SK-N-MC (cell line): ENCODE measurements at places on chromosomes 7 and 10.

GRCh38 chr10:120475844-120476791, 19.1 kb downstream of the PLPP4 start:
- no peak for DNase-seq

DNA sequence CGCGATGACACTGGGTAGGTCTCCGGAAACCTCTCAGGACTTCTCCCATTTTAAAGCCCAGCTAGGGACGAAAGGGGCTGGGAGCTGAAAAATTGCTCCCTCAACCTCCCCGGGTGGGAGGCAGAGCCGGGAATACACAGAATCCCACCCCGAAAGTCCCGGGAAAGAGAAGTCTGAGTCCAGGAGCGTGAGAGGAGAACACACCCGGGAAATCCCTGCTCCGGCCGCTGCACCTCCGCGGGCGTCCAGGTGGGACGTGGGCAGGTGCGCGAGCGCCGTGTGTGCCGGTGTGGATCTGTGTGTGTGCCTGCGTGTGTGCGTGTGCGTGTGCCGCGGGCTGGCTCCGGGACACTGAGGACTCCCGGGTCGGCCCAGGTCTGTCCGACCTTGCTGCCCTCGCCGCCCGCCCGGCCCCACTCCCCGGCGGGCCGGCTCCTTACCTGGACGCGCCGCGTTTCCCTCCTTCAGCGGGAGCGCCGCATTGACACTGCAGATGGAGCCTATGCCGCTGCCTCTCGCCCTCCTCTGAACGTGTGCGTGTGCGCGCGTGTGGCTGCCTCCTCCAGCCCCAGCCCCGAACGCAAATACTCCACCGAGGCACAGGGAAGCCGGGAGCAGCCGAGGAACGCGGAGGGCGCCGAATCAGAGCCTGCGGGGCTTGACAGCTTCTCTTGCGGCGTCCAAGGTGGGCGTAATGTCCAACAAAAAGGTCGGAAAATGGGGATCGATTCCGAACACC, at the start of gene PLXNA4:
PLXNA4 (minus strand) TSS at position 489 of the 739 bp plus-strand sequence. CDS start 67,777 bp downstream, outside the sequence.
- no peak for DNase-seq

DNA sequence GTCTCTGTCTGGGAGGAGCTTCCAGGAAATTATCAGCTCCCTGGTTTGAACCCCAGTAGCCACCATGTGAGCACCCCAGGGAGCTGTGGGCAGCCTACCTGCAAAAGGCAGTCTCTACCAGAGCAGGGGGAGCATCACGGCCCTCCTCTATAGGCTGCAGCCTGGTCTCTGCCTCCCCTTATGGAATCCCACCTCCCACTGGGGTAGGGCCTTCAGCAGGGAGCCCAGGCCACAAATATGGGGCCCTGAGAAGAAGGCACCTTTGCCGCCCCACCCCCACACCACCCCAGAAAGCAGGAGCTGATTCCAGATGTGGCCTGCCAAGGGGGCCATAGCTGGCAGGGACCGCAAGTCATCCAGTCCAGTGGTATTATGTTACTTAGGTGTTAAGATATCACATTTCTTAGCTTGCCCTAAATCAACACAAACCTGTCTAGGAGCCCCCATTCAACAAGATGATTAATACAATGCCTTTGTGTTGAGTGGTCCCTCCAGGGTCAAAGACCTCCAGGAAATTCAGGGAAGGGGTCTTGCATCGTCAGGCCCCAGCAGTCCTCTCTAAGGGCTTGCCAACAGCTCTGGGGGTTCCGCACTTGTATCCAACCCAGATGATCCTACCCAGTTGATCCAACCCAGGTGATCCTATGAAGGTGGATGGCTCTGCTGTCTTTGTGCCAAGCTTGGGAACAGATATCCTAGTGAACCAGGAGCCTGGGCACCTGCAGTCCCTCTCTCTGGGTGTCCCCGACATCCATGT, 114.9 kb downstream of the OAT start:
- no peak for DNase-seq

GRCh38 chr10:47061776-47062175, 150.5 kb downstream of the PTPN20 start:
- DNase-seq: no peak

DNA sequence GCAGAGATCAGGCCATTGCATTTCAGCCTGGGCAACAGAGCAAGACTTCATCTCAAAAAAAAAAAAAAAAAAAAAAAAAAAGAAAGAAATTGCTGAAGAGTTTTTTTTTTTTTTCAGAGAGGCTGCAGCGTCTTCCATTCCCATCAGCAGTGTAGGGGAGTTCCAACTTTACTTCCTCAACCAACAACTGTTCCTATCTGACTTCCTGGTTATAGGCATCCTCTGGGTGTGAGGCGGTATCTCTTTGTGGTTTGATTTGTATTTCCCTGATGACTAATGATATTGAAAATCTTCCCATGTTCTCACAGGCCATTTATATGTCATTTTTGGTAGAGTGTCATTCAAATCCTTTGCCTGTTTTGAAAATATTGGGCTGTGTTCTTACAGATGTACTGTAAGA, 40.2 kb downstream of the PRTFDC1 start:
- no peak for DNase-seq

DNA sequence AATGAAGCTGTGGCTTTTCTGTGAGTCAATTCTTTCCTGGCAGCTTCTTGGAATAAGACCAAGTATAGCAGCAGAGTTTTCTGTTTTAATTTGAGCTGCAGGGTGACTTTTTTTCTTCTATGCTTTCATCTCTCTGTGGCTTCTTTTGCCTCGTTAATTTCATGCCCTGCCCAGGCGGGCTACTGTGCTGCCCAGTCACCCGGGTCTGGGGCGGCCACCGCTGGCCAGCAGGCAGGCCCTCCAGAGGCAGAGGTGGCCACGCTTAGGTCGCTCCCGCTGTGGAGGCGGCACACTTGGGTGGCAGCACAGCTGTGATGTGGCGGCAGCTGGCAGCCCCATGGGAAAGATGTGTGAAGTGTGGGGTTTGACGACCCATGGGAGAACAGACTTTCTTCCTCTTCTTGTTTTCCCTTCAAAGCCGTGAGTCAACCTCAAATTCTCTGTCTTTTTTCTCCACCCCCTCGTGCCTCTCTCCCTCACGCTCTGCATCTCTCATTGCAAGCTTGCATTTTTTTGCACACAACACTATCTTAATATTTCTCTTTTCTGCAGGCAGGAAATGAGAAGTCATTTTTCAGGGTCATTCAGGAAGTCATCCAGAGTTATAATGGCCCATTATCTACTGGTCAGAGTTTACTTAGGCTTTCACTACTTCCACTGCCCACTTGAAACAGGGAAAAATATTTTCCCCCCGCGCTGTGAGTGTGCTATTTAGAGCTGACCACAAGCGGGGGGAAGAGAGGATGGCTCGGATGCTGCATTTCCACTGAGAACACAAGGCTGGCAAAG, 67.8 kb downstream of the EGFR start:
- DNase-seq: no peak

- no peak for DNase-seq
Observed at GRCh38 chr10:43172645-43173044, 34.4 kb downstream of the CSGALNACT2 start.

- no peak for DNase-seq
Observed at GRCh38 chr7:128774921-128775320, 673 bp downstream of the OPN1SW start.

- DNase-seq: no peak
Observed at GRCh38 chr7:17275749-17276671, 22.4 kb upstream of the AHR start.

DNA sequence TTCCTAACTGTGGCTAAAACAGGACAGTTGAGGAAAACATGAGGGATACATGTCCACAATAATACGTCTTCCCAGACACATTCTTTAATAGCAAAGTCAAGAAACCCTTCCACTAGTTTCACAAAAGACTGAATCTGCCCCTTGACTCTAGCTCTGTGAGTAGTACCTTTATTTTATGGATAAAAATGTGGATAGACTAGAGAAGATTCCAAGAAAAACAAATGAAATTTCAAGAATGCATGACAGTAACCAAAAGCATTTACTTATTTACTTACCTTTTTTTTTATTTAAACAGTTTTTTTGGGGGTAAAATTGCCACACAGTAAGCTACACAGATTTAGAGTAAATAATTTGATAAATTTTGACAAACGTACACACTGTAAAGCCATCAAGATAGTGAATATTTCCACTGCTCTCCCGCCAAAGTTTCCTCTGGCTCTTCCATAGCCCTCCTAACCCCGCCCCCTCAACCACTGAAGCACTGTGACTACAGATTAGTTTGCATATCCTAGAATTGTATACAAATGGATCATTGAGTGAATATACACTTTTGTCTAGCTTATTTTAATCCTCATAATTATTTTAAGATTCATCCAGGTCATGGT, 420.4 kb upstream of the ZMIZ1 start:
- no peak for DNase-seq

- DNase-seq: peak; percentile 2
Observed at GRCh38 chr10:86647773-86648703, 6.3 kb upstream of the OPN4 start.

DNA sequence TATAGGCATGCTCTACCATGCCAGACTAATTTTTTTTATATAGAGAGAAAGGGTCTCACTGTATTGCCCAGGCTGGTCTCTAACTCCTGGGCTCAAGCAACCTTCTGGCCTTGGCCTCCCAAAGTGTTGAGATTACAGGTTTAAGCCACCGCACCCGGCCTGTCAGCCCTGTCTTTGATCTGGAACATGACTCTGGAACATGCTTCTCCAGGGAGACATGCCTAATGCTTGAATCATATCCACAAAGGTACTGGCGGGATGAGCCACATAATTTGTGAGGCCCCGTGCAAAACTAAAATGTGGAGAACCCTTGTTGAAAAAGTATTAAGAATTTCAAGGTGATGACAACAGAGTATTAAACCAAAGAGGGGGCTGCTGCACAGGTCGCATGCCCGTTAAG, 282.8 kb downstream of the ARHGAP12 start:
- DNase-seq: no peak

DNA sequence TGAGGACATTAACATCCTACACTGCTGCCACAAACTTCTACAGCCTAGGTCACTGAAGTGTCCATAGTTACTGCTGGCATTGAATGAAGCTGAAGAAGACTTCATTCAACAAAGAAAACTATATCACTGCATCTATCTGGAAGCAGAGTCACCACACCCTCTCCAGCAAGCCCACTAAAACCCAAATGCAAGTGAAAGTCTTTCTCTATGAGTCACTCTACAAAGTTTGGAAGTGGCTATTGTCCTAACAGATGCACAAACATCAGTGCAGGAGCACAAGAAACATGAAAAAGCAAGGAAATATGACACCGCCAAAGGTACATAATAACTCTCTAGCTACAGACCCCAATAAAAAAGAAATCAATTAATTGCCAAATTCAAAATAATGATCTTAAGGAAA, 43.5 kb upstream of the CAMK2B start:
- no peak for DNase-seq

DNA sequence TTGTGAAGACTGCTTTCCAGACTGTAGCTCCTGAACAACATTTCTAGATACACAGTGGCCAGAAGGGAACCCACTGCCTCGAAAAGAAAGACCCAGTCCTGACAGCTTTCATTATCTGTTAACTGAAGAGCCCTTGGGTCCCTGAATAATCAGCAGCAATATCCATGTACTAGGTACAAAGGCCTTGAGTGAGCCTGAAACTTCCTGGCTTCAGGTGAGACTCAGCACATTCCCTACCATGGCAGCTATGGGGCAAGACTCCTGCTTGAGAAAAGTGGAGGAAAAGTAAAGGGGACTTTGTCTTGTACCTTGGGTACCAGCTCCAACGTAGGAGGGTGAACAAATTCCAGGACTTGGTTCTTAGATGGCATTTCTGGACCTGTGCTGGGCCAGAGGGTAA, 92.8 kb downstream of the SIRT1 start:
- no peak for DNase-seq

- DNase-seq: peak; percentile 44
Observed at GRCh38 chr7:130277763-130278643, 11.3 kb downstream of the CPA2 start.

DNA sequence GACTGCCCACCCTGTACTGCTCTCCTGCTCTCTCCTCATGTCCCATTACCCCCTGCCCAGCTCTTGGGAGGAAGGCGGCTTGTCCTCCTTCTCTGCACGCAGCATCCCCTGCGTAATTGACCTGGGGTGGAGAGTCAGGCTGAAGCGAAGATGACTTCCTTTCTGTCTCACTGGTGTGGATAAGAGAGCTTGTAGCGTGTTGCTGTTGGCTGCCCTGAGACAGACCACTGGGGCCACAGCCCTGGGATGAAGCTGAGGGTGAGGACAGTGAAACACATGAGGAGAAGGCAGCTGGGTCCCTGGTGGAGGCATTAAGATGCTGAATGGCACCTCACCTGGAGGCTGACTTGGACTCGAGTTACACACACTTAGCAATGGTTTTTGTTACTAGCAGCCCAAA, 310.3 kb upstream of the ZNF32 start:
- no peak for DNase-seq

- DNase-seq: no peak
Observed at GRCh38 chr10:67659497-67659896, 36.5 kb downstream of the CTNNA3 start.

- DNase-seq: no peak
Observed at GRCh38 chr10:112262546-112262945, 20.7 kb upstream of the TECTB start.

DNA sequence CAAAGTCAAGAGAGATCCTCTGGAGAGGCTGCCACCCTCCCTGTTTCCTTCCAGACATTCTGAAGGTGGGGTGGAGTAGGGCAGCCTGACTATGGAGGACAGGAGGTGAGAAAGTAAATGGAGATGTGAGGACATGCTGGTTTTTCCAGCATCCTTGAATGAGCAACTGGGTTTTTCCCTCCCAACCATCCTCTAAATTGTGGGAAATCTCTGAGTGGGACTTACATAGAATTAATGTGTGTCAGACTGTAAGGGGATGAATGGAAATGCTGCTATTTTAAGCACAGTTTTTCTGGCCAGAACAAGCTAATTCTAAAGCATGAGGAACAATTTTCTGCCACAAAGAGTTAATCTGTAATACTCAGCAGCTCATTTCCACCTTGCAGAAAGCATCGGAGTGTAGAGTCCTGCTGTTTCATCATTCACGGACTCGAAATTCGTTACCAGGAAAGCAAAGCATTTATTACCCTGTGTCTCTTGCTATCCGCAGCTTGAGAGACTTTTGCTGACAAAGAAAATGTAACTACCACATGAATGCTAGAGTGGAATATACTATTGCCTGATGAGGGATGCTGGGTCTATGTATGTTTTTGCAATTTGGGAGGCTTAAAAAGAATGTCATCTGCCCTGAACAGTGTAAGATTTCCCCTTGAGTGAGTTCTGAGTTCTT, 213.0 kb downstream of the CELF2 start:
- DNase-seq: no peak

DNA sequence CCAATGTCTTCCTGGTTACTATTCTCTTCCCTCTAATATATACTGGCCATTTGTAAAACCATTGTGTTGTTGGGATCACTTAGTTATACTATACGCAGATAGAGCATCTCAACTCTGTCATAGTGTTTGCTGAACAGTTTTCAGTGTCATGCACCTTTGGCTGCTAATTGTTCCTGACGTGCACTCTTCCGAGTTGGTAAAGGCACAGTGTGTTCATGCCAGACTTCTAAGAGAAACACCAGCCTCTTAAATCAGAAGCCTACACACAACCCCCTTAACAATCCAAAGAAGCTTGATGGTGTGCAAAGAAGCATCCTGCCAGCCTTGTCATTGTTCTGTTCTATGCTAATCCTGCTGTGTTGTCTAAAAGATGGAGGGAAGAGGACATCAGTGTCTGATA, 131.1 kb downstream of the MAPK8 start:
- DNase-seq: no peak

GRCh38 chr10:4067931-4068561, 283.0 kb upstream of the KLF6 start:
- DNase-seq: no peak

- DNase-seq: no peak
Observed at GRCh38 chr10:4812046-4812445, 14.0 kb upstream of the AKR1E2 start.

- no peak for DNase-seq
Observed at GRCh38 chr10:71650397-71650796, 69.2 kb downstream of the C10orf105 start.

GRCh38 chr7:140752533-140752932, 56.0 kb downstream of the NDUFB2 start:
- no peak for DNase-seq
